ENCODE measurements at places on chromosomes 4 and X.

- no peak for DNase-seq
Observed at GRCh38 chrX:47293106-47293505, 60.3 kb downstream of the USP11 start.

- no peak for DNase-seq
Observed at GRCh38 chr4:34245276-34245675, 1999.0 kb downstream of the ARAP2 start.

DNA sequence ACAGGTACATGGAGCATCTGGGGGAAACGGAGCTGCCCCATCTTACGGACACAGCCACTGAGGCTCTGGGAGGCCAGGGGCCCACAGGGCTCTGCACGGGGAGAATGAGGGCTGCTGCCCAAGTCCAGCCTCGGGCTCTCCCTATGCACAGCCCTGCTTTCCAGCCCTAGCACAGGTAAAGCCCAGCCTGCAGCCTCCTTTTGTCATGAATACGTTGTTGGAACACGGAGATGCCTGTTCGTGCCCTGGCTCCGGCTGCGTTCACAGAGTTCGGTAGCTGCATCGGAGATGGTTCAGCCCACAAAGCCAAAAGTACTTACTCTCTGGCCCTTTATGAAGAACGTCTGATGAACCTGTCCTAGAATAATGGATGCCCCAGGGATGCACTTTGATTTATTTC is 68.7 kb upstream of the AFAP1 start:
- DNase-seq, result no peak

GRCh38 chr4:30653291-30653690 is 66.9 kb upstream of the PCDH7 start:
- DNase-seq, result no peak

Data from AG04450 (cell line).